ENCODE measurements at places on chromosomes 16 and 17.

DNA sequence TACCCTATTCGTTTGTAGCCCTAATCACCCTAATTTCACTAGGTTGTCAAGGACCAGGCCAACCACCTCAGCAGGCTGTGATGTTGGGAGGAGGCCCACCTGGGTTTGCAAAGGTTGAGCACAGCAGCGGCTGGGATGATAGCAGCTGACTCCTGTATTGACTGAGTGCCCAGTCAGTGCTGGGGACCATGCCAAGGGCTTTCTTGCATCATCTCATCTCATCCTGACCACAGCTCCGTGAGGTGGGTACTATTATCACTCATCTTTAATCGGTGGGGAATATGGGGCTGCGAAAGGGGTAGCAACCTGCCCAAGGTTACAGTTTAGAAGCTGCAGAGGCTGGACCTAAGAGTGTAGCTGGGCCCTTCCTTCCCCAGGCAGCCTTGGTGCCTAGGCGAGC is 11.7 kb downstream of the ATPAF2 start:
- DNase-seq: no peak

DNA sequence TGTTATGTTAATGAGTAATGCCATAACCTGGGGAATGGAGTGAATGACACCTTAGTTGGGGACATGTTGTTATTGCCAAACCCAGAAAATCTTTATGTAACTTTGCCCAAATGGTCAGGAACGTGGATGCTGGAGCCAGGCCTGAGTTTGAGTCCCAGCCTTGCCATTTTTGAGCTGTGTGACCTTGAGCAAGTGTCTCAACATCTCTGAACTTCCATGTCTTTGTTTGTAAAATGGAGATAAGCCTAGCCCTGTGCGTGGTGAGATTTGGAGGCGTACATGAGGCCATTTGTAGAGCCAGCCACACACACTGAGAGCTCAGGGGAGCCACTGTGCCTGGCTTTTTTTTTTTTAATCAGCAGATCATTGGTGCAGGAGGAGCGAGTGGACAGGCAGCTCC is 247.3 kb downstream of the FOXL1 start:
- no peak for DNase-seq

DNA sequence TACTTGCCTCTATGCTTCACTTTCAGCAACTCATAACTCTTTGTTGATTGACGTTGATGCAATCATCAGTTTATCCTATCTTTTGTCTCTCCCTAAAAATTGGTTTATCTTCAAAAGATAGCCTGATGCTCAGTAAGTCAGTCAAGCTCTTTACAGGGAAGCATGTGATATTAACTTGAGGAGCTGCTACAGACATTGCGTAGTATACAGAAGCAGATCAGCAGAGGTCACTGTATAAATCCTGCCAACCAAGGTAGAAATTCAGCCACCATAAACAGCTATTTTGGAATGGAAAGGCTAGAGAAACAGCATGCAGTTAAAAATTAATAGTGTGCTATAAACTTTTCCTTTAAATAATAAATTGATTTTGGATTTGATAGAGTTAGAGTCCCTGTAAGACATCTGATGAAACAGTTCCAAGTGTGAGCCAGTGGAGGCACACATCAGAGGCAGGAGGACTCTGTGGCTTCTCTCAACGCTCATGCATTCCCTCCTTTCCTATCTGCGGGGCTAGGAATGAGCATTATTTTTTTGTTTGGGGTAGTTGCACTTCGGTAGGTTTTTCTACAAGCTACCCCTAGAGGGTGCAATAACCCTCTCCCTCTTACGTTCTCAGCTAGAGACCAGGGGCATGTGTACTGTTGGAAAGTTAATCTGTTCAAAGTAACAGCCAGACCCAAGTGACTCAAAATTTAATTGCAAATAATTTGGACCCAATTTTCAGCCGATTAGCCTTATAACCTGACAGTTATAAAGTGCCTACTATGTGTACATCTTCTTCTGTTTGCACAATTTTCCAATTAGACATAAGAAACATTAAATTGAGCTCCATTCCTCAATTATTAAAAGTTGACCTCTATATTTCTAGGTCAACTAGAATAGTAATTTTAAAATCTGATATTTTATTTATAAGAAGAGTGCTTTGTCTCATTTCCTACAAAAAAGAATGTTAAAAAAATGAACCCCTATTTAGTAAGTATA is 647.7 kb upstream of the SOX9 start:
- DNase-seq: peak; percentile 64

DNA sequence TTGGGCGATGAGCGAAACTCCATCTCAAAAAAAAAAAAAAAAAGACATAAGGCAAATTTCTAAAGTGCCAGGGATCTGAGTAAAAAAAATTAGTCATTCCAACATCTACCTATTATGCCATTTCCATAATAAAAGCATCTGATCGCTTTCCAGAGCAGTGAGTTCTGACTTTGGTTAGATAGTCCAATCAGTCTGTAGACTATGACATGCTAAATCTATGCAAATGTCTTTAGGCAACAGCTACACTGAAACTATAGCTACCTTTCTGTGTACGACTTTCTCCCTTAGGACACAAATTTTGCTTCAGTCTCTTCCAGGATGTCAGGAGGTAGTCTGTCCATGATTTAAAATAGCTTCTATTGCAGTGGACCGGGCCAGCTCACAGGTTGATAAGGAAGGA is 58.9 kb upstream of the ARHGAP44 start:
- DNase-seq: no peak

- no peak for DNase-seq
These were observed 214.6 kb downstream of the SNX29 start for GRCh38 chr16:12191102-12191501.
